Hematopoietic multipotent progenitor cell treated with erythropoietin and hydrocortisone succinate and interleukin-3 and kit ligand, for 4 days (in vitro differentiated cells): ENCODE measurements at places on chromosomes 1 and 21.
A peak's percentile ranks its signal among the peaks of the same experiment; 100 is the strongest.

DNA sequence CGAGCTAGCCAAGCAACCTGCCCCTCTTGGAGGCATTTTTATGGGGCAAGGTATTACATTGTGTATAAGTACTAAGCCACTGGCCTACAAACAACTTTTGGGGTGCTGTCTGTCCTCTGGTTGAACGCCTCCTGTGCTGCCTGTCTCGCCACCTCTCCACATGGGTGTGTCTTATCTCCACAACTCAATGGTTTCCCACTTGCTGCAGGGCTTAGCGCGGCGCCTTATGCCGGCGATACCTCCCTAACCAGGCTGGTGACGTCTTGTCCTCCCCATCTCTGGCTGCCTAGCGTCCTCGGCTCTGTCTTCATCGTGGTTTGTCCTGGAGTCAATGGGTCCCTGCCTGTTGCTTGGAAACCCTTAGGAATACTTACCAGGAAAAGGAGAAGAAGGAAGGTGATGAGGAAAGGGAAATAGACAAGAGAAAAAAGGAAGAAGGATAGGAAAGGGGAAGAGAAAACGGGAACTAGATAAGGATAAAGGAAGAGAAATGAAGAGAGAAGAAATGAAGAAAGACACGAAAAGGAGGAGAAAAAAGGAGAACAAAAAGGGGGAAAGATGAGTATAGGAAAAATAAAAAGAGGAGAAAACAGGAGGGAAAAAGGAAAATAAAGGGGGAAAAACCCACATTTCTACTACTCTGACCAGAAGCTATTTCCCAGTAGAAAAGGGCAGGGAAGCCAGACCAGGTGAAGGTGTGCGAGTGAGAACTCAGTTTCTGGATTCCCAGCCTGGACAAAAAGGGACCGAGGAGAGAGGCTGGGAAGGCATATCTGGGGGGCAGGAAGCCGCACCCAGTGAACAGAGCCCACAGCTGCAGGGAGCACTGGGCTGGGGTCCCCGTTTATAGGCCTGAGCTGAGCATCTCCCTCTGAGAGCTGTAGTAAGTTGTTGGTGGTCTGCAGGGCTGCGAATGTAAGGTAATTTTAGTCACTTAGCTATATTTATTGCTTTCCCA lies 86.2 kb downstream of the CLIC6 start:
- DNase-seq, result no peak

DNA sequence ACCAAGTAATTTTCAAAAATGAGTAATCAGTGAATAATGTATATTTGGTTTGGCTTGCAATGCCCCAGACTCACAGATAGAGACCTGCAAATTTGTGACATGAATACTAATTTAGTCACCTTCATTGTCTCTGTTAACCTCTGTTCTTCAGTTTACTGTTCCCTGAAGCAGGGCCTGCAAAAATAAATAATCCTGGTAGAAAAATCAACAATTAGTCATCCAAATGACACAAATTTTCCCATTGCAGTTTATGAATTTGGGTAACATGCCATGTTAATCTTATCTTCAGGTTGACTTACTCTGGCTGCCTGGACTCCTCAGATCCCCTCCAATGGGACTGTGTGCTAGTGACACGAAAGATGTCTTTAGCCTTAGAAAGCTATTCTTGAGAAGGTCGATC lies 289.5 kb downstream of the PAPPA2 start:
- DNase-seq, result no peak

DNA sequence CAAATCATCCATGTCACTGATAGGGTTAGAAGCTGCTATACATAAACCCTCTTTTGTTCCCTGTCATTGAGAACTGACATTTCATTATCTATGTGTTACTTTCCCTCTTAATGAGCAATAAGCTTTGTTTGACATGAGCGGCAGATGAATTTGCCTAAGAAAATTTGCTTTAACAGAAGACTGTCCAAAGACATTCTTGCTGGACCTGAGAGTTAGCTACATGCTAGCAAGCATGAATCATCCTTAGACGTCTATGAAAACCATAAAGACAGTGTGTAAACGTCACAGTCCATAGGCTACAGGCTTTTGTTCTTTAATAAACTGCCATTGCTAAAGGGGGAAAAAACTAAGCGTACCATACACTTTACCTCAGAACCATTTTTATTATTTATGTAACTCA lies 73.1 kb downstream of the TNFSF4 start:
- DNase-seq, result no peak

- peak; percentile 24 for DNase-seq
Observed at GRCh38 chr1:200873671-200874397, 1.1 kb downstream of the GPR25 start.

- peak; percentile 22 for DNase-seq
Observed at GRCh38 chr1:35640380-35641232, 720 bp downstream of the PSMB2 start.
